ENCODE measurements at places on chromosomes 1 and 21.
A peak's percentile ranks its signal among the peaks of the same experiment; 100 is the strongest.

DNA sequence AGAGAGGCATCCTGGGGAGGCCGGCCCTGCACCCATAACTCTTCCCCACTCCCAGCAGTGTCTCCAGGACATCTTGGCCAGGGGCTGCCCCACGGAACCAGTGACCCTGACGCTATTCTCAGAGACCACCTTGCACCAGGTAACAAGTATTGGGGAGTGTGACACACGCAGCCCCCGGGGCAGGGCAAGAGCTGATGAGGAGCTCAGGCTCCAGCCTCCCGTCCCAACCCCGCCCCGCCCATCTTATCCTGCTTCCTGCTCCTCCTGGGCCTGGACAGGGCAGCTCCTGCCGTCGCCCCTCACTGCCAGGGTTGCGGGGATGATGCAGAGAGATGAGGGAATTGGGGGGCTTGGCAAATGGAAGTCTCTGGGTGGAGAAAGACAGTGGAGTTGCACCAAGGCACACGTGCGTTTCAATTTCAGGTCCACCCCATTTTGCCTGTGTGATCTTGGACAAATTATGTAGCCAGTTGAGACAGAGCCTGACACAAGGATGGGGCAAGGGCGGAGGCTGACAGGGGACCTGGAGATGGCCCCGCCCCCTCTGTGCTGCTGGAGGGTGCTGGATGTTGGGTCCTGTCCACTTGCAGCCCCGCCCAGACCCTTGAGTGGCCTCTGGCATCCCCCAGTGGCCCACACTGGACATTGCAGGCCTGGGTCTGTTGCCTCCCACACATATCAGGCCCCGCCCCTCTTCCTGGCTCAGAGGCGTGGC lies 10.7 kb downstream of the CLCNKA start:
- H3K27ac ChIP-seq: no peak overlapping the region
- peak; percentile 72 for DNase-seq
- H3K36me3 ChIP-seq: no peaks in the 10 kb centered on the region
- peaks cover 2% of the 10 kb centered on the region for H3K4me1 ChIP-seq

DNA sequence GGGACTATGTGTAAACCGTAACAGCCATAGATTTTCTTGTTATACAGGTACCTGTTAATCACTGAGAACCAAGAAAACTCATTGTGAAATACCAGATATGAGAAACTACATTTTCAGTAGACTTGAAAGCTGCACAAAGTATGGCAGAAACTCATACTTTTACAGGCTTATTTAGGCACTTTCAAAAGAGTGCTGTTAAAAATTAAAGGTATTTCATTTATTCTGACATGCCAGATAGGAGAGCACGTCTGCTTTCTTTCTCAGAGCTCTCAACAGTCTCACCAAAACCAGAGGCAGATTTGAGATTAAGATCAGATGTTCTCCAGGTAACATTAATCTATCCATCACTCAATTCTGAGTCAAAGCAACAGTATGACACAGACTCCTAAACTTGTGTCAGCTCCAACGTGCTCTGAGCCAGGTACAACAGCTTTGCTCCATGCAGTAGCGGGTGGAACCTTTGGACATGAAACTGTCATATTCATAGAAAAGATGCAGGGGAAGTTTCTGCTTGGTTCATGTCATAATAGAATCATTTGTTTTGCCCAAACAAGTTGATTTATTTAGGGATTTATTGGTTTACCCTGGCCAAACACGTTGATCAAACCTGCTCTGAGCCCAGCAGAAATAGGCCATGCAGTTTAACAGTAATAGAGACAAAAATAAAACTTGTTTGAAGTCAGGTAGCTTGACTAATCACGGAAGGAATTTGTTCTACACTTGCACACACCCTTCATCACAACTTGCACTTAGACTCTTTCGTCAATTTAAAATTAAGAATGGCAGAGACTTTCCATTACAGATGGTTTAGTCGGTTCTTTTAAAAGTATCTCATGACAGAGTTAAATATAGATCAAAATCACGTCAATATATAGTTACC lies 20.8 kb upstream of the TSNAX start:
- DNase-seq: no peak
- no peak overlapping the region for H3K4me3 ChIP-seq
- peaks cover 6% of the 10 kb centered on the region for H3K4me1 ChIP-seq
- no peak overlapping the region for H3K27ac ChIP-seq

GRCh38 chr21:15241997-15242736 lies 177.4 kb upstream of the NRIP1 start:
- H3K4me1 ChIP-seq: no peaks in the 10 kb centered on the region
- no peak overlapping the region for H3K4me3 ChIP-seq
- no peaks in the 10 kb centered on the region for H3K36me3 ChIP-seq
- no peak for DNase-seq

DNA sequence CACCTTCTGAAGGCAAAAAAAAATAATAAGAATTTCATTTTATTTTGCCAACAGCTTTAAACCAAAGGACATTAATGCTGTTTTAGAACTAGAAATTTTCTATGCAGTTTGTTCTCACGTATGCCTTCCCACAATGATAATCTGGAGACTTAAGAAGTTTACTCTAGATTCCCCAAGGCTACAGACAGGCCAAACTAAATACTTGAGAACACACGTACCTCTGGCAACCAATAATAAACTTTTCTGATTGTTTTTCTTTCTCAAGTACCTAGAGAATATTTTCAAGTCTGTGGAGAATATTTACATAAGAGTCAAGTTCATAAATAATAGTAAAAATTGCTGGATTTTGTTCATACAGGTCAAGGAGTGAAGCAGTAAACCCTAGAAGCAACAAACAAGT lies 15.9 kb downstream of the CLDN8 start:
- H3K4me3 ChIP-seq: no peak overlapping the region
- H3K36me3 ChIP-seq: no peaks in the 10 kb centered on the region
- no peak for DNase-seq
- no peaks in the 10 kb centered on the region for H3K27me3 ChIP-seq

DNA sequence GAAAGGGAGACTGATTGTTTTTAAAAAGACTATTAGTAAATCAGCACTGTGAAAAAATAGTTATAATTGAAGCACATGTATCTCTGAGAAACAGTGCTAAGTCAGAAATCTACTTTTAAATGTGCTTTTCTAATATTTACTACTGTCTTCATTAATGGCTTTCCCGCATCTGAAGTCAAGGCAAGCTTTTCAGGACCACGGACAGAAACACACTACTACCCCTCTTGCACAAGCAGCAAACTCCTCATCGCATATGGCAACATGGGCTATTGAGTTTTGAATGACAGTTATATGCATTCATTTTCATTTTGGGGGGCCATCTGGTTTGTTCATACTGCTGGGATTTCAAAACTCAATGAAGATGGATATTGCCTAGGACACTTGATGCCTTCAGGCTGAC lies 433.4 kb upstream of the CAMK1G start:
- H3K4me1 ChIP-seq: no peaks in the 10 kb centered on the region
- H3K27me3 ChIP-seq: no peaks in the 10 kb centered on the region
- no peaks in the 10 kb centered on the region for H3K36me3 ChIP-seq

DNA sequence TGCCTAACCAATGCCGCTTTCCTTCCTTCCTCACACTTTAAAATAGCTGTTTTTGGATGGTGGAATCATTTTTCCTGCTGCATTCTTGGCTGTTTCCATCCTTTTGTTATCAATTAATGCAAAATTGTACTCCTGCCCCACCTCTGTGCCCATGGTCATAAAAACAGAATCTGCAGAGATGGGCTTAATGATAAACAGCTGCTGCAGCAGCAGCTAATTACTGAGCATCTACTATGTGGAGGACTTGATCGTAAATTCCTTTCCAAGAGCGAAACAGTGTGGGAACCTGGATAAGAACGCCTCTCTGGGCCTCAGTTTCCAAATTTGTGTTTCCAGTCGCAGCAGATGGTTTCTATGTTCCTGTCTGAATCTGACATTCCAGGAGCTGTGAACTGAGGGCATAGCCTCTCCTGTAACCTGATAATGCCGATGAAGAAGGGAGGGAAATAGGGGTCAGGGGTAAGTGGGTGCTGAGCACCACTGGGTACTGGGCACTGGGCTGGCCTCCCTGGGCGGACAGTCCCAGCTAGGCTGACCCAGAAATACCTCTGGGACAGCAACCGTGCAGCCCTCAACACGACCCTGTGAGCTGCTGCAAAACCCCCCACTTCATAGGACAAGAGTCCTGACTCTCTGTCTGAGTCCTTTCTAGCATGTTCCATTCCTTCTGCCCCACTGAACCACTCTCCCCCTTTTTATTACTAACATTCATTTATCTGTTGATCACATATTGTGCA lies 121.7 kb downstream of the DMRTB1 start:
- no peaks in the 10 kb centered on the region for H3K36me3 ChIP-seq
- H3K27ac ChIP-seq: no peak overlapping the region

DNA sequence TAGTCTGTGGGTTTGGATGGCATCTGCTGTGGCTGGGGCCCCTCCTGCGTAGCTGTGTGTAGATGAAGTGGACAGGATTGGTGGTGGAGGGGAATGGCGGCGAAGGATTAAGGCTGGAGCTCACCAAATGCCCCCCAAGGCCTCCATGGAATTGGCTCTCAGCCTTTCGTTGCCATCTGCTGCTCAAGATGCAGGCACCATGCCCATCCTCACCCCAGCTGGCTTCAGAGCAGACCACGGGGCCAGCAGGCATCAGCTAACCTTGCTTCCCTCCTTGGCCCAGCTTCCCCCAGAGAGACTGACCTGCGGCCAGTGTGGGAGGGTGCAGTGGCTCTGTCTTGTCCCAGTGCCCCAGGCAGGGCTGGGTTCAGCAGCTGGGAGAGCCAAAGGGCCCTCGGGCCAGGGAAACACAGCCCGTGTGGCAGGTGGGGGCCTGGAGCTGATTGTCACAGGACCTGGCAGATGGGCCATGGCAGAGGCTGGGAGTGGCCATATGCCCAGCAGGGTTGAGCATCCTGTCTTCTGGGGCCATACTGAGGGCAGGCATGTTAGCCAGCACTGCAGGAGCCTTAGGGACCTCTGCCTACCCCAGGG lies 66.8 kb upstream of the ACTL8 start:
- no peak for DNase-seq
- H3K27ac ChIP-seq: no peak overlapping the region
- no peak overlapping the region for H3K4me3 ChIP-seq

DNA sequence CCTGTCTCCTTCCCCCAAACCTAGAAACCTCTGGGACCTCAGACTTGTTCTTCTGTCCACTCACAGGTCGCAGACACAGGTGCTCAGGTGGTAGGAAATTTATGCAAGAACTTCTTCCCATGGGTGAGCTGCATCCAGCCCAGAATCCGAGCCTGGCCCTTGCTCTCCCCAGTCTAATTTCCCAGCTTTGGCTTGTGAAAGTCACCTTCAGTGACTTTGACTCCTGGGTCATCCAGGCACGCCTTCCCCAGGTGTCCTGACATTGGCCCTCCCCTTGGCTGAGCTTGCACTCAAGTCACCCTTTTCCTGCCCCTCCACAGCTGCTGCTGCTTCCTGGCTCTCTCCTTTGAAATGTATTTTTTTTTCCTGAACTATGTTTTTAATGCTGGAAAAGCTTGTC lies 6.6 kb downstream of the IPO13 start:
- H3K4me3 ChIP-seq: no peak overlapping the region
- H3K27ac ChIP-seq: no peak overlapping the region
- peaks cover 53% of the 10 kb centered on the region for H3K36me3 ChIP-seq
- DNase-seq: no peak

DNA sequence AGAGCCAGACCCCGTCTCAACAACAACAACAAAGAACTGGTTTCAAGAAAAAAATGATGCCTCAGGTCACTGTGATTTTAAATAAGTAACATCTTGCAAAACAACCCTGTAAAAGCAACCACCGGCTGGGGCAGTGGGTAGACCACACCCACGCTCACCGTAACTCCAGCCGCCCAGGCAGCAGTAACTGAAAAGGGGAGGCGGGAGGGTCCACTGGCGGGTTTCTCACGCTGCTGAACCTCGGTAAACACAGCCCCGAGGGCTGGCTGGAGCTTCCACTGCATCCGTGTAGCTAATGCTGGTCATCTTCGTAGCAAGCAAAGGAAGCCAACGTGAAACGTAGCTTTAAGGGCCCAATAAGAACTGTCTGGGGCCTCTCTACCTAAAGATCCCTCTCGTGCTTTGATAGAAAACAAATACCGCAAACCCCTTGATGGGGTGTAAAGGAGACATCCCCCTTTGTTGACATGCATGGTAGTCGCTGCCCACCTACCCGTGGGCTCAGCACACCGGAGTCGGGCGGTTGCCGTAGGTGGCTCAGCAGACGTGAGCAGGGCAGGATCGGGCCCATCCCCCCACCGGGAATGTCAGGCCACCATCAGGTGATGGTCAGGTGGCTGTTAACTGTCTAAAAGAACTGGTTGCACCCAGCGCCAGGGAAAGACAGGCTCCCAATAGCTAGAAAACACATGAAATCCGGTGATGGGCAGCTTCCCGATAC lies 4.2 kb downstream of the C1orf159 start:
- peaks cover 24% of the 10 kb centered on the region for H3K4me1 ChIP-seq
- no peak for DNase-seq
- no peak overlapping the region for H3K4me3 ChIP-seq
- H3K27me3 ChIP-seq: no peaks in the 10 kb centered on the region
- peaks cover 50% of the 10 kb centered on the region for H3K36me3 ChIP-seq
- no peak overlapping the region for H3K27ac ChIP-seq

DNA sequence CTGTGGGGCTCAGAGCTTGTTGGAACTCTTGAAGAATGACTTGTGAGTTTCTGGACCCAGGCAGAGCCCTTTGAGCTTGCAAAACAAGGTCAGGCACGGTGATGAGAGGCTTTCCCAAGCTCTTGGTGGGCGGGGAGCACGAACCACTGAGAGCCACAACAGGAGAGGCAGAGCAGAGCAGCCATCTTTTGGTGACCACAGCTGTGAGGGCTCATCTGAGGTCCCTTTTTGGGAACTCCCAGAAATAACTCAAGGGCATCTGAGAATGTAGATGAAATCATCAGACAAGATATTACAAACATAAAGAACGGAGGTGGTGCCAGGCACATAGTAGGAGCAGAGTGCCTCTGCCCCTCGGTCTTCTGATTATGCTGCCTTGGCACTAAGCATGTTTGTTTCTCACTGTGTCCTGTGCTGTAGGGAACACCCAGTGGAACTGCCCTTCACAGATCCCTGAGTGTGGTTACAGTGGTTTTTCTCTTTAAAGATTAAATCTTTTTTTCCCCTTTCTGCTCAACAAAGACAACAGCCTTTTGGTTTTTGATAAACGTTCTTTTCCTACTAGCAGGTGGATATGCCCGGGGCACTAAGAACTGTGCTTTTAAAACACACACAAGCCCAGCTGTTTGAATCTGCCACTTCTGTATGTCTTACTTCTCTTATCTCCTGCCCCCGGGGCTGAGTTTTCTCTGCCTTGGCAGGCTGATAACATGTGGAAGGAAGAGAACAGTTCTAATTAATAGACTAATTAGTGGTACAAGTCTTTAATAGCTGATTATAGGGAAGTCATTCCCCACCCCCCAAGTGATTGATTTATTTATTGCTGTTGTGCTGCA lies 37.7 kb downstream of the CD34 start:
- peak overlapping the region; percentile 86 for H3K27ac ChIP-seq
- H3K4me3 ChIP-seq: peak overlapping the region; percentile 69
- peaks cover 4% of the 10 kb centered on the region for H3K36me3 ChIP-seq
- peaks cover 69% of the 10 kb centered on the region for H3K4me1 ChIP-seq

- DNase-seq: no peak
- no peak overlapping the region for H3K27ac ChIP-seq
- H3K4me1 ChIP-seq: peaks cover 17% of the 10 kb centered on the region
- H3K4me3 ChIP-seq: no peak overlapping the region
Measured at GRCh38 chr1:89935235-89935634, 59.7 kb upstream of the ZNF326 start.

- H3K27ac ChIP-seq: no peak overlapping the region
- H3K4me1 ChIP-seq: no peaks in the 10 kb centered on the region
- H3K4me3 ChIP-seq: no peak overlapping the region
- no peaks in the 10 kb centered on the region for H3K36me3 ChIP-seq
- DNase-seq: no peak
Measured at GRCh38 chr1:215263636-215264035, 181.1 kb downstream of the KCNK2 start.

GRCh38 chr21:42862774-42863503 lies 16.4 kb downstream of the WDR4 start:
- peak overlapping the region; percentile 69 for H3K27ac ChIP-seq
- peaks cover 94% of the 10 kb centered on the region for H3K36me3 ChIP-seq
- no peak overlapping the region for H3K4me3 ChIP-seq
- H3K27me3 ChIP-seq: no peaks in the 10 kb centered on the region
- peaks cover 28% of the 10 kb centered on the region for H3K4me1 ChIP-seq
